ENCODE measurements at places on chromosomes 1 and 21. TPM values are rescaled to one million over a fixed set of nuclear protein-coding genes. Genes with fewer than 3 reads are reported as not detected.

DNA sequence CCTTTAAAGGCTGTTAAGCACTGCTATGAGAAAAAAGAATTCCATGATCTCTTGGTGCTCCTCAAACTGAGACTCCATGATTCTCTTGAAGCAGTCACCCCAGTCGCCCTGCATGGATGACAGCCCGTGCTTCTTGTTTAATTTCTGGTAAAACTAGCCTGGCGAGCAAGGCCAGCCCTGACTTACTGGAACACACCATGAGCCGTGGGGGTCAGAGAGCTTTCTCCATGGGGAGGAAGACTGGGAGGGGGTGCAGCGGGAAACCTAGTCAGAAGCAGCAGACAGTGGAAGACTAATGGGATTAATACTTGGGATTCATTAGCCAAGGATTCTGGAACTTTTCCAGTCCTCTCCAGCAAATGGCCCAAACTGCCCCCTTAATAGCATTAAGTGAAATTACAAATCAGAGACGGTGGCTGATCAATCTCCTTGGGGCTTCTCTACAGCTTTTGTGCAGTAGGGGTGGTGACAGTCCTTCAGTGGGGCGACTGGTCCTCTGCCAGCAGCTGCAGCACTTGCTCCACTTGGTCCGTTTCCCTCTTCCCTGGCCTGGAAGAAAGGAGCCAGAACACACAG is 57.2 kb upstream of the LRRN2 start:
- no peak for DNase-seq

DNA sequence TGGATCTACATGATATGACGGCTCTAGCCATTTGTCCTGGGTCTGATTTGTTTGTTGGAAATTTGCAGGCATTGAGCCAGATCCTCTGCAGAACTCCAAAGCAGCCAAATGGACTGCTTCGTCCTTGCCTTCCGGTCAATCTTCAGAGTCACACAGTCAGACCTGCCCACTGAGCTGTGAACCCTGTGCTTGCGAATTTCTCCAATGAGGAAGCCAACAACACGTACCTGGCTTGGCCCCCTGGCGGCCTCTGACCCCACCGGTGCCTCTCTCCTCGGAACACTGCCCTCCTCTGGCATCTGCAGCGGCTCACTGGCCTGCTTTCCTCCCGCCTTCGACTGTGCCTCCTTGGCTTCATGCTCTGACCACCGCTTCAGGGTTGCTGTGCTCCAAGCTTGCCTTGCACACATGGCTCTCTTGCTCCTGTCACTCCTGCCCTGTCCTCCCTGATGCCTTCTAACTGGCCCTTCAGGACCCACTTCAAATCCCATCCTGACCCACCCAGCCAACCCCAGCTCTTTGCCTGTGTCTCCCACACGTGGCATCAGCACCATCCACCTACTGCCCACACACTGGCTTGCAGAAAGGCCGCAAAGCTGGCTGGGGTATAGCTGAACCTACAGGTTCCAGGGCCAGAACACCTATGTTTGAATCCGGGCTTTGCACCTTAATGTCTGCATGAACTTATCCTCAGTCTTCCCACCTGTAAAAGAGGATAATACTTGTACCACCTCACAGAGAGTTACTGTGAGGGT is 128.2 kb downstream of the KCNN3 start:
- no peak for DNase-seq

The RAB42 gene
- not detected for total RNA-seq

DNA sequence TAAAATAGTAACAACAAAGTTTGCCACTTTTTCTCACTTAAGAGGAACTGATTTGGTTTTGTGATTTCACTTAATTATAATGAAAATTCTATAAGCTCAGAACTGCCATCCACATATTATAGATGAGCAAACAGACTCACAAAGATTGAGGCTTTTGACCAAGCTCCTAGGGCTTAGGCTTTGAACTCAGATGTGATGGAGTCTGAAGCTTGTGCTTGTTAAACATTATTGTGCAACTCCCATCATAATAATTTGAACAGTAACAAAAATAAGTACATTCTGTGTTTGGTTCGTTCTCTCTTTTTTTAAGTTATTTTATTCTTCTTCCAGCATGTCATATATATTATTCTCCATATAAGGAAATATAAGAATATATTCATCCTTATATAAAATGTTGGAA is 403.4 kb downstream of the PTPRC start:
- DNase-seq: no peak

- DNase-seq: no peak
These were observed 1132.4 kb upstream of the B3GALT2 start for GRCh38 chr1:194318790-194319280.

DNA sequence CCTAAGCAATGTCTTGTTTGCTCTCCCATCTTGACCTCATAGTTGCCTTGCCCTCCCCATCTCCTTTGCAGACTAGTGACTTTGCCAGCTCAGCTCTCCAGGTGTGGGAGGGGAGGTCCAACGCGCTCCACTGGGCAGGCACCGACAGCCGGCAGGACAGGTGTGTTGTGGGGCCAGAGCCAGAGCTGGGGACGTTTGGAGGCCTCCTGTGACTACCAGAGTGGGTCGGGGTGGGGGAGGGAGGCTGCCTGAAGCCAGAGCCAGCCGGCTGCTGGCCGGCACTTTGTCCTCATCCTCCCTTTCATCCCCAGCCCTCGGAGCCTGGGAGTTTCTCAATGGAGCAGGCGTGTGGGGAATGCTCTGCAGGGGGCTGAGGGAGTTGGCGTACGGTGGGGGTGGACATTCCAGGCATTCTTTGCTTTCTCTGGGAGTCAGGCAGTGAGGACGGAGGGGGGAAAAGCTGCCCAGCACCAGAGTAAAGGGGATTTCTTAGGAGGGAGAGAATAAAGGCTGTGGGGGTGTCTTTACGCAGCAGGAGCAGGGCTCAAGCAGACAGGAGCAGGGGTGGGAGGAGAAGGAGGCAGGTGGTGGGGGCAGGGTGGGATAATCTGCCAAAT is 20.2 kb downstream of the NUAK2 start:
- no peak for DNase-seq

- DNase-seq: no peak
These were observed 114.0 kb upstream of the VANGL1 start for GRCh38 chr1:115527746-115528145.

- DNase-seq: no peak
These were observed 373.5 kb upstream of the ADGRL4 start for GRCh38 chr1:79380078-79380477.

DNA sequence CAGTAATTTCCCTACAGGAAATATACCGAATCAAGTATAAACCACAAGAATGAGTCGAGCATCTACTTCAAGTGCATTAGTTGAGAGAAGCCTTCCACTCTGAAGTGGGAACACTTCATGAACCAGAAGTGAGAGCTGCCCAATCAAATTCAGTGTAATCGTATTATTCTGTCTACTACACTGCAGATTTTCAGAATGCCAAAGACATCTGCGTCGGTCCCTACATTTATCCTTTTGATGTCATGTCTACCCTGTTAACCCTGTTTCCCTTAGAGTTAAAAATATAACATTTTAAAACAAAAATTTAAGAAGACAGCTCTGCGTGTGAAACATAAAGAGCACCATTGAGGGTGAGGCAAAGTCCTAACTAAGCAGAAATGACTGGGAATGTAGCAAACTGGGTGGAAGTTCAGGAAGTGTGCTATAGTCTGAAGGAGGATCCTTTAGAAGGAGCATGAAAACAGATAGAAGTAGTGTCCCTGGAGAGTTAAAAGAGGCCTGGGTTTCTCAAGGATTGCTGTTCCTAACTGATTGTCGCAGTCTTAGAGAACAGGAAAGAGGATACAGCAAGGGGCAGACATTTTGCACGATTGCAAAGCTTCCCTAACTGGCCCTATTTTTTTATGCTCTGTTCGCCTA is 291.2 kb downstream of the PTPRC start:
- DNase-seq: no peak

DNA sequence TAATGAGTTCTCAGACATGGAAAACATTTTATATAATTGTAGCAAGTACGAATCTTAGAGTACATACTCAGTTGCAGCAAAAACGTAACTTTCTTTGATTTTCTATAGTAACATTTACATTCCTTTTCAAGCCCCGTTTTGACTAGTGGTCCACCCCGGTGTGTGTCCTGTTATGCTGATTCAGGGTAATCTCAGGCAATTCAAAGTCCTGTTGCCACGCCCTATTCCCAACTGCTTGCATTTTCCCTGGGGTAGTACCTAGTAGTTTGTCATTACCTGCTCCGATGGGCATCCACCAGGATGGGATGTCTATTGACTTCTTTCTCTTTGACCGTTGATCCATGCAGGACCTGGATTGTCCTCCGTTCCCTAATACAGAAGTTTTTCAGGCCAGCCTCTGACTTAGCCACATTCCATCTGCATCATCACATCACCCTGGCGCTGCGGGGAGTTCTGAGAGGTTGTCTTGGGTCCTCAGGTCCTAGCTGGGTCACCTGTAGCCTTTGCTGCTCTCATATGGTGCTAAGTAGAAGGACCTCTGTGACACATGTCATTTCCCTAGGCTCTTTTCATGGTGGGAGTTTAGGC is 15.0 kb upstream of the FCAMR start:
- DNase-seq: no peak

All from T-cell (primary cell).